Effector CD8-positive, alpha-beta T cell (primary cell): ENCODE measurements at places on chromosomes 5 and 9.

DNA sequence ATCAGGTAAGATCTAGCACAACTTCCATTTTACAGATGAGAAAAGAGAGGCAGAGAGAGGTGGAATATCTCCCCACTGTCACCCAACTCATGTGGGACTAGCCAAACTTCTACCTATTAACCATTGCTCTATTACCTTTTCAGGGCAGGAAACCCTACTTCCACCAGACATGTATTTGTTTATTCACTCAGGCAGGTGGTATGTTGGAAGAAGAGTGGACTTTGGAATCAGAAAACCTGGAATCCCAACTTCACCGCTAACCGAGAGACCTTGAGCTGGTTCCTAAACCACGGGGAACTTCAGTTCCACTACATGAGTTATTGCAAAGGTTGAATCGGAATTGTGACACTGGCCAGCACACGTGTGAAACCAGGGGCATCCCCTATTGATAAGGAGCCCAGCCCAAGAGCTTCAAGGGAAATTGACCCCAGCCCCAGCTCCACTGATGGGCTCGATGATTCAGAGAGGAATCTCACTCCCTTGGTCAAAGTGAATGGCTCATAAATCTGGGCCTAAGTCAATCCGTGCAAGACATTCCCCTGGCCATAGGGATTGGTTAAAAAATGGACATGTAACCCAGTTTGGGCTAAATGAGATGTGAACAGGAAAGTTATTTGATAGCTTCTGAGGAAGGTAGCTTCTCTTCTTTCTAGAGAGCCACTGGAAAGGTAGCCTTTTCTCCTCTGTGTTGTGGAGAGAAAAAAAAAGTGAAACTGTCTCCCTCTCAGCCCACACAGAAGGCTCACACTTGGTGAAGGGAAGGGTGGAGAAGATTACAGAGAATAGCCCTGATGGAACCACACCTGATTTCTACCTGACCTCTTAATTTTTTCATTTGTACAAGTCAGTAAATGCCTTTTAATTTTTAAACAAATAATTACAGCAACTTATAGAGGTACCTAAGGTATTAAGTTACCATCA is 5.5 kb upstream of the GLIS3 start:
- DNase-seq = no peak

GRCh38 chr9:27248702-27249101 is 48.2 kb downstream of the EQTN start:
- DNase-seq = no peak

DNA sequence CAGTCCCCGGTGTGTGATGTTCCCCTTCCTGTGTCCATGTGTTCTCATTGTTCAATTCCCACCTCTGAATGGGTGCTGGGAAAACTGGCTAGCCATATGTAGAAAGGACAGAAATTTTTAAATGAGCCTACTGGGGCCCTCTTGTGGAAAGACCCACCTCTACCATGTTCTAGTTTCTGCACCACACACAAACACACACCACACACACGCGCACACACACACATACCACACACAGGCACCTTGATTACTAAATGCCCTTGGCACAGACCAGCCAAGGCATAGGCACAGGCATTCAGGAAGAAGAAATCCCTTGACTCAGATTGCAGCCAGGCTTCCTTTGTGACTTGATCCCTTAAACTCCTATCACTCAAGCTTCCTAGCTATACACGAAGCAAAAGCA is 60.5 kb downstream of the SIL1 start:
- no peak for DNase-seq

DNA sequence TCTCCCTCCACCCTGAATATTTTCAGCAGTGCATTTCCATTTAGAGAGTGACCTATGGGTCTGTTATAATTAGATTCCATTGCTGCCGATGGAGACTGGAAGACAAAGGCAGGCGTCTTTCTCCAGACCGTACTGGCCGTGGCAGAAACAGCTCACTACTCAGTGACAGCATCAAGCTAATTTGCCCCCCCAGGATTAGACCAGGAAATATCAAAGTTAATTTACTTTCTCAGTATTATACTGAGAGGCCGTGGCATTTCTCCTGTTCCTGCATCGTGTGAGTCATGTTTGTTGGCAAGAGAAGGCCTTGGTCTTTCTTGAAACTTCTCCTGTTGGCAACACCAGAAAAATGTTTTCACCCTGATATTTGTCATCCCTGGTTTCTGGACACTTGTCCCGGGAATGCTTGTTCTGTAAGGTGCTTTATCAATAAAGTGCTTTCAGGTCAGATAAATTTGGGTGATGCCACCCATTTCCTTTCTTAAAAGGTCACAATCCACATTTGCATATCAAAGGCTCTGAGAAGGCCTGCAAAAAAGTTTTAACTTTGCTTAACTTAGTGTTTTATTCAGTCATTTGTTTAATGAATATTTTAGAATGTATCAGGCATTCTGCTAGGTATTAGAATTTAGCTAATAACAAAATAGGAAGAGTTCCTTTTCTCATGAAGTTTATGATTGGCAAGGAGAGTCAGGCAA is 28.4 kb downstream of the SV2C start:
- DNase-seq = no peak

- no peak for DNase-seq
Observed at GRCh38 chr5:5192681-5193080, 52.6 kb downstream of the ADAMTS16 start.
